Osteoblast (primary cell): ENCODE measurements at places on chromosomes 2 and 18. TPM values are rescaled to one million over a fixed set of nuclear protein-coding genes. Genes with fewer than 3 reads are reported as not detected.

ANKAR gene
- total RNA-seq: 14.1 TPM in 2 replicates

MITD1 gene
- total RNA-seq: 18.3 and 19.5 TPM in 2 replicates

CFAP210 gene
- total RNA-seq: under 0.01 and 0.36 TPM in 2 replicates

LIMS2 gene
- 11.2 and 14.8 TPM in 2 replicates for total RNA-seq

BMP10 gene
- total RNA-seq: not detected in 2 replicates

ADCYAP1 gene
- total RNA-seq: not detected in 2 replicates

C2orf15 gene
- total RNA-seq: 0.59 TPM in 1 of 2 replicates, not detected in the other

CBLN2 gene
- total RNA-seq: under 0.01 TPM in 1 of 2 replicates, not detected in the other

INHA gene
- under 0.01 and 0.29 TPM in 2 replicates for total RNA-seq

GNAL gene
- total RNA-seq: 0.59 and 0.72 TPM in 2 replicates

PXDN gene
- 307 and 324 TPM in 2 replicates for total RNA-seq

RUFY4 gene
- not detected in 2 replicates for total RNA-seq

DUSP11 gene
- 32.9 and 36.2 TPM in 2 replicates for total RNA-seq

CTNNA2 gene
- 0.29 TPM in 1 of 2 replicates, not detected in the other for total RNA-seq

ANKRD62 gene
- not detected in 2 replicates for total RNA-seq

ARHGAP28 gene
- total RNA-seq: 23.9 and 24.2 TPM in 2 replicates

SCN1A gene
- 0.59 and 0.72 TPM in 2 replicates for total RNA-seq

LIMS3 gene
- total RNA-seq: 3.2 and 7.2 TPM in 2 replicates

GPR75 gene
- total RNA-seq: 1.8 and 2.2 TPM in 2 replicates

TP53I3 gene
- 59.4 and 79.3 TPM in 2 replicates for total RNA-seq

CPO gene
- total RNA-seq: not detected in 2 replicates

HRH4 gene
- under 0.01 TPM in 2 replicates for total RNA-seq

SETBP1 gene
- total RNA-seq: 22.8 and 23.0 TPM in 2 replicates

RBKS gene
- total RNA-seq: 1.1 and 2.1 TPM in 2 replicates

RESP18 gene
- not detected in 2 replicates for total RNA-seq

EFR3B gene
- total RNA-seq: 0.72 and 0.88 TPM in 2 replicates

DAW1 gene
- total RNA-seq: under 0.01 TPM in 1 of 2 replicates, not detected in the other

IL1F10 gene
- not detected in 2 replicates for total RNA-seq

FSHR gene
- 0.29 and 0.36 TPM in 2 replicates for total RNA-seq

MEP1B gene
- not detected in 2 replicates for total RNA-seq

STK36 gene
- total RNA-seq: 25.7 and 30.6 TPM in 2 replicates

GNLY gene
- total RNA-seq: not detected in 2 replicates

PLA2R1 gene
- total RNA-seq: 19.2 and 19.9 TPM in 2 replicates

RAD51AP2 gene
- not detected in 2 replicates for total RNA-seq

CELF4 gene
- not detected in 2 replicates for total RNA-seq

STON1 gene
- total RNA-seq: 15.6 and 15.9 TPM in 2 replicates

TMSB10 gene
- 3,633 and 4,065 TPM in 2 replicates for total RNA-seq

RBM43 gene
- total RNA-seq: 11.6 and 12.1 TPM in 2 replicates

NPPC gene
- not detected in 2 replicates for total RNA-seq

GCG gene
- not detected in 2 replicates for total RNA-seq

ALK gene
- total RNA-seq: under 0.01 and 0.29 TPM in 2 replicates

VWC2L gene
- total RNA-seq: not detected in 2 replicates

SH2D6 gene
- total RNA-seq: under 0.01 TPM in 1 of 2 replicates, not detected in the other

HOXD3 gene
- total RNA-seq: 1.1 and 2.1 TPM in 2 replicates

SERPINB7 gene
- total RNA-seq: 0.36 and 0.88 TPM in 2 replicates

AOX1 gene
- 76.4 and 87.8 TPM in 2 replicates for total RNA-seq

TXNDC2 gene
- 0.29 and 0.36 TPM in 2 replicates for total RNA-seq

CLEC4F gene
- not detected in 2 replicates for total RNA-seq

IL36G gene
- not detected in 2 replicates for total RNA-seq

ECEL1 gene
- not detected in 2 replicates for total RNA-seq

TMEM37 gene
- 1.1 and 1.2 TPM in 2 replicates for total RNA-seq

SERPINB13 gene
- under 0.01 TPM in 1 of 2 replicates, not detected in the other for total RNA-seq

NYAP2 gene
- total RNA-seq: under 0.01 TPM in 1 of 2 replicates, not detected in the other

ALPG gene
- not detected in 2 replicates for total RNA-seq

KLHL41 gene
- 1.1 and 1.2 TPM in 2 replicates for total RNA-seq

ALLC gene
- total RNA-seq: not detected in 2 replicates

REEP1 gene
- 0.36 TPM in 1 of 2 replicates, not detected in the other for total RNA-seq

FMNL2 gene
- total RNA-seq: 24.2 and 26.2 TPM in 2 replicates
